ENCODE measurements at places on chromosomes 7 and 10.
A peak's percentile ranks its signal among the peaks of the same experiment; 100 is the strongest.

GRCh38 chr7:123666492-123666891 lies 10.8 kb downstream of the LMOD2 start:
- DNase-seq = no peak

DNA sequence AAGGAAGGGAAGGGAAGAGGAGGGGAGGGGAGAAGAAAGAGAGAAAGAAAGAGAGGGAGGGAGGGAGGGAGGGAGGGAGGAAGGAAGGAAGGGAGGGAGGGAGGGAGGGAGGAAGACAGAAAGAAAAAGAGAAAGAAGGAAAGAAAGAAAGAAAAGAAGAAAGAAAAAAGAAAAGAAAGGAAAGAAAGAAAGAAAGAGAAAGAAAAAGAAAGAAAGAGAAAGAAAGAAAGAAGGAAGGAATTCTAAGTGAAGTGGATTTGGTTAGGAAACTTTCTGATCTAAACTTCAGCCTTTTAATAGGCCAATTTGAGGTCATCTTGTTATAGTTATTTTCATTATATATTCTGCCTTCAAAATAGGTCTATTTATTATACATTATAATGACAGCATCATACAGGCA lies 4.3 kb downstream of the CAV2 start:
- no peak for DNase-seq

DNA sequence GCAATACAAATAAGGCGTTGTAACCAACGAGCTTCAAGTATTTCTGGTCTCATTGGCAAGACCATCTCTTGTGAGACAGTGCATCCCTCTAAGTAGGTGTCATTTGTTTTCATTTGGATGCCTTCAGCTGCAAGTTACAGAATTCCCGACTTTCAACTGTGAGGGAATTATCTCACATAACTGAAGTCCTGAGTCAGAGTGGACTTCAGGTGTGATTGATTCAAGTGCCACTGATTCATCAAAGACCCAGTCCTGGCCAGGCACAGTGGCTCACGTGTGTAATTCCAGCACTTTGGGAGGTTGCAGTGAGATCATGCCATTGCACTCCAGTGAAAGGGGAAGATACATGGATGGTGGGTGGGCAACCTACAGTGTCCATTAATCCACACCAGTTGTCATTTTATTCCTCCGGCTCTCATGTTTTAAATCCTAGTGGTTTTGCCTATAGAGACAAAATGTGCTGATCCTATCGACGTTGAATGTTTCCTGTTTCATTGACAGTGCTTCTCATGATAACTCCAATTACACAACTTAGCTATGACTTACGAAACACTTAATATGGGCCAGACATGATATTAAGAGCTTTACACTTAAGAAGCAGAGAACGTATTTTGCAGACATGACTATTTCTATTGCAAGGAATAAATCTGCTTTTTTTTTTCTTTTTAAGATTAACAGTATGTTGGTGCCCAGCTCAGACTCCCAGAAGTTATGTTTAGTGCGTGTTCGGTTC lies 268.0 kb downstream of the FRMD4A start:
- DNase-seq = no peak

GRCh38 chr10:94571528-94571927 lies 25.9 kb downstream of the HELLS start:
- DNase-seq = no peak

- DNase-seq = no peak
These were observed 7.2 kb upstream of the NRP1 start for GRCh38 chr10:33341637-33342036.

DNA sequence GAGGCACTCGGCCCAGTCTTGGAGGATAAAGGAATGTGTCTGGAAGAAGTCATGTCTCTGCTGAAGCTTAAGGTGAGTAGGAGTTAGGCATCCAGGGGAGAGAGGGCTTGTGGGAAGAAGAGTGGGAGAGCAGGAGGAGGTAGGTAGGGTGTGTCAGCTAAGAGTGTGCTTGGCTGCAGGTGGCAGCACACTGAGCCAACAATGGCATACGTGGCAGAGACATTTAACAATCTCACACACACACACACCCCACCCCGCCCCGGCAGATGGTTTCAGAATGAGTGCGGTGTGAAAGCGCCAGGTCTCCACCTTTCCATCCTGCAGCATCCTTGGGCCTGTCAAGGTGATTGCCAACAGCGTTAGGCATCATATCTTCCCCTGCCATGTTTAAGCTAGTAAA lies 11.2 kb upstream of the ARPC1A start:
- no peak for DNase-seq

GRCh38 chr7:136489808-136490207 lies 378.6 kb upstream of the CHRM2 start:
- no peak for DNase-seq

DNA sequence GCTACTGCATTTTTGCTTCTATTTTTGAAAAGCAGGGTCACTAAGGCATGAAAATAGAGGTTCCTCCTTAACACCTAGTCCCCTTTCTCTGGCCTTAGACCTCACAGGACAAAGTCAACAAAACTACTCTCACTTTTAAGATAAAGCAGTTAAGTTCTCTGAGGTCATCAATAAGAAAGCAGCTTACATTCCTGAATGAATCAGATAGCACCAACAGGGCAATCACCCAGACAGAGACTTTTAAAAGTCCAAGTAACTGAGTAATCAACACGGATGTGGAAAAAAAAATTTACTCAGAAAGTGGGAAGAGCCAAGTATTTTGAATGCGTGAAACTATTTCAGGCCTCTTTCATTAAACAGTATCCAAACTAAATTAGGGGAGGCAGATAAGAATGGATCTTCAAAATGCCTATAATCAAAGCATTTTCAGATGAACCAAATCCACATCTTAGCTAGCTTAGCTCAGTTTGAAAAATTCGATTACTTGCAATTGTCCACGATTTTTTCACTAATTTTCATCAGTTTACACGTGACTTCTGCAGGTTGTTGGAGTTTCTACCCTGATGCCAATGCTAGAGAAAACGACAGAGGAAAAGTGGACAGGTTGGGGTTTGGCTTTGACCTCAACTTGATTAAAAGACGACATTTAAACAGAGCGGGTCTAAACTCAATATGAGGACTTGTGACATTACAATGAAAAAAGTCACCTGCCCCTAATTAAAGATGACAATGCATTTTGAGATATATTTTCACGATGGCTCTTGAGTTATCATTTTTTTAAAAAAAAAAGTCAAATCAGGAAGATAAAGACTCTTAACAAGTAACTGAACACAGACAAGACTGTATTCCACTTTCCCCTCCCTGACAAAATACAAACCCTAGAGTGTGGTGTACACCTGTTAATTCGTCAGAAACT lies 1.6 kb downstream of the BEND7 start:
- no peak for DNase-seq

DNA sequence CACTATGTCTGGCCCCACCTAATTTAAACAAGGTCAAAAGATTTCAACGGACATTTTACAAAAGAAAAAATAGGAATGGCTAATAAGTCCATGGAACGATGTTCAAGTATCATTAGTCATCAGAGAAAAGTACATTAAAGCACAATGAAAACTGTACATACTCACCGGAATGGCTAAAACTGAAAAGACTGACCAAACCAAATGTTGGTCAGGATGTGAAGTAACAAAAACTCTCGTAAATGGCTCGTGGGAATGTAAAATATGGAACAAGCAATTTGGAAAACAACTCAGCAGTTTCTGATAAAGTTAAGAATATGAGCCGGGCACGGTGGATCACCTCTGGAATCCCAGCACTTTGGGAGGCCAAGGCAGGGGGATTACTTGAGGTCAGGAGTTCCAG lies 65.7 kb upstream of the PARD3 start:
- DNase-seq = no peak

DNA sequence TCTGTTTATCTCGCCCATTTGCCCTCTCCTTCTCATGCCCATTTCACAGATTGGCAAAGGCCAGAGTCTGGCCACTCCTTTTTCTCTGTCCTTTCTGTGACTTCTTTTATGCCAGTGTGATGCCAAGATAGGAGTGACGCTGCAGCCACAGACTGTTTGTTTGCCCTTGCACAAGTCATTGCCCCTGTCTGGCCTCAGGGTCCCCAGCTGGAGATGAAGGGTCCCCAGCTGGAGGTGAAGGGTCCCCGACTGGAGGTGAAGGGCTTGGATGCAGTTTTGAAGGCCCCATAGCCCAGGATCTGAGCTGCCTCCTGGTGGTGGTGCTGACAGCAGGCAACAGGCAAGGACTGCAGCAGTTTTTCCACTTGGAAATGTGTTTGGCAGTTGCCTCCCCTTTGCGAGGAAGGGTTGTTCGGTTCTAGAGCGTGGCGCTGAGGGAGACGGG lies 50.8 kb upstream of the SLC29A3 start:
- peak; percentile 48 for DNase-seq

GRCh38 chr10:64726466-64726865 lies 1205.3 kb downstream of the REEP3 start:
- no peak for DNase-seq

GRCh38 chr7:30894866-30895605 lies 16.6 kb upstream of the AQP1 start:
- peak; percentile 30 for DNase-seq

DNA sequence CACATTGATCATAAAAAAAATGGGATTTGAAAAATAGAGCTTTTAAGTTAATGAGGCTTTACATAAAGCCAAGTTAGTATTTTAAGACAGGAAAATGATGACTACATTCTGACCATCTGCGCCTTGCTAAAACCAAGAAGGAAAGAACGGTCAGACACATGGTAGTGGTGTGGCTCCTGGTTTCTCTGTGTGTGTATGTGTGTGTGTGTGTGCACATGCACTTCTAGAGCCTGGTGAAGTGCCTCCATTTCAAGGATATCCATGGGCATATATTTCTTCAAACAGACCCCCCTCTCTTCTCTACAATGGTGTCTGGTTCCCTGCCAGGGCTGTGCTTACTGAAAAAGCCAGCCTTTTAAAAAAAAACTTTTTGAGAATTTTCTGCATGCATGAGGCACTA lies 80.9 kb downstream of the FRMPD2 start:
- DNase-seq = no peak

- no peak for DNase-seq
These were observed 92.6 kb downstream of the MLLT10 start for GRCh38 chr10:21626457-21627161.

DNA sequence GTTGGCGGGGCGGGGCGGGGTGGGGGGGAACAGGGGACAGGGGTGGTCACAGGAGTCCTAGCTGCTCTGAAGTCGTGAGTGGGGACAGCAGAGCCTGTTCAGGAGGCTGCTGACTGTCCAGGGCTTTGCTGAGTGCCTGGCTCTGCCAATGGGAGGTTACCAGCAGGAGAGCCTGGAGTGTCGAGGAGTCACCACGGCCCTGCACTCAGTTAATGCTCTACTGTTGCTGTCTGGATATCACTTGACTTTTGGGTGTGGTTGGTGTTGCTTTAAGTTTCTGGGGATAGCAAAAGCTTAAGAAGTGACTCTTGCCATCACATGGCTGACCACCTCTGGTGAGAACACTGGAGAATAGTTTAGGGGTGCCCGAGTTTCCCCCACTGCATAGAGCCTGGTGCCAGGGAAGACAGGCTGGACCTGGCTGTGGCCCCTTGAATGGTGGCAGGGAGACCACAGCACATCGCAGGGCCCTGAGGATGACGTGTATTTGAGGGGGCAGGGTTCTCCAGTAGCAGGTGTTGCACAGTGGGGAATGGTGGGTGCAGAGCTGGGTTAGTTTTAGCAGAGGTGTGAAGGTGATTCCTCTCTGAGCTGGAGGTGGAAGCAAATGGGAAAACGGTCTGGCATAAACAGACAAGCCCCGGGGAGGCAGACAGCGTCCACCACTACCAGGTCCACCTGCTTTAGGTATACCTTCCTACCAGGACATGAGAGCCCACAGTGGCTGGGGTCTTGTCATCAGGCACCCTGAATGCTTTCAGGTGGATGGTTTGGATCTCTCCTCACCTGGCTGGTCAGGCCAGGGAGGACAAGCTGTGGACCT lies 54.2 kb upstream of the CAMK2B start:
- no peak for DNase-seq

GRCh38 chr7:32506266-32507054 lies 11.2 kb downstream of the AVL9 start:
- DNase-seq = no peak

GRCh38 chr7:137890449-137890921 lies 43.7 kb upstream of the DGKI start:
- DNase-seq = no peak

DNA sequence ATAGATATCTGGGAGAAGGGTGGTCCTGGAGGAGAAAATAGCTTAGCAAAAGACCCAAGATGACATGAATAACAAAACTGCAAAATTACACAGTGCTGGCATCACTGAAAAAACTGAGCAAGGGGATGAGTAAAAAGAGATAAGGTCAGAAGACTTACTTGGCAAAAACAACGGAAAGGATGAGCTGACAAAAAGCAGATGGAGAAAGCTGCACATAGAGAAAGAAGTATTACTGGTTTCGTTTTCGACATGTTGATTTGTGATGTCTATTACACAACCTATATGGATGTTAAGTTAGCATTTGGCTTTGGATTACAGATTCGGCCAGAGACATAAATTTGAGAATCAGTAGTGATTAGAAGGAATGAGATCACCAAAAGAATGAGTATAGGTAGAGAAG lies 132.1 kb downstream of the MACC1 start:
- no peak for DNase-seq

- DNase-seq = no peak
These were observed 101.6 kb upstream of the GJD4 start for GRCh38 chr10:35503578-35503977.

DNA sequence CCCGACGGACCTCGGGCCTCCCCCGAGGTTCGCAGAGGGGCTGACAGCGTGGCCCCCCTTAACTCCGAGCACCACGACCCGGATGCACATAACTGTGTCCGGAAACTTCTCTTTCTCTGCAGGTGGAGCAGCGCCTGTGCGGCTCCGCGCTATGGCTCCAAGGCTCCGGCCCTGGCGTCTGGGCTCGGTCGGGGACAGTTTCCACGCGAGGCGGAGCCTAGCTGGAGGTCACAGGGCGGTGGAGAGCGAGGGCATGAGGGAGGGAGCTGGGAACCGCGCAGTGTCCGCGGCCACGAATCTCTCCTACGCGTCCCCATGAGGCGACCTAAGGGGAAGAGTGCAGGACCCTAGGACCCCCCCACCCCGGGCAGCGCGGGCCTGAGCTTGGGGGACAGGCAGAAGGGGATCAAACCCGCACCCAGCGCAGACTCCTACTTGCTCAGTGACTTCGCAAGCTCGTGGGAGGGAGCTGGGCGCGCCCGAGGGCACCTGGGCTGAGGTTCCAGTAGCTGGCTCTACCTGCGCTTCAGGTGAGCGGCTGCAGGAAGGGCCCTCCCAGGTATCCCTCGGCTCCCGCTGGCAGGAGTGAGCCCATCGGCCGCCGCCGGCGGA lies 8.6 kb upstream of the MNX1 start:
- DNase-seq = no peak

GRCh38 chr10:70503776-70504175 lies 25.2 kb downstream of the PALD1 start:
- DNase-seq = no peak

DNA sequence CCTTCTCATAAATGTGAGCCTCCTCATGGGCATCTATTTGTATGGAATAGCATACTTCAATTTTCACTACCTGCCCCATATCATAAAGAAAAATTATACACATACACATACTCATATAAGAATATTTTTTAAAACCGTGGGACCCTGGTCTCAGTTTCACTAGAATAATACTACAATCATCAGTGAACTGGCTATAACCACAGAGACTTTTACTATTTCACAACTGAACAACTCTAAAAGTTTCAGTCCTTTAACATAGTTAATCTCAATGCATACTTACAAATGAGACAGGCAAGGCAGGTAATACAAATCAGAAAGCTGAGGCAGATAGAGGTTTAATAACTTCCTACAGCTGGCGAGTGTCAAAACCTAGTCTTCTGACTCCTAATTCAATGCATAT lies 83.1 kb downstream of the LRRN3 start:
- no peak for DNase-seq

- DNase-seq = no peak
These were observed 165.5 kb upstream of the SMIM30 start for GRCh38 chr7:113283861-113284260.

GRCh38 chr10:23514321-23514720 lies 75.4 kb downstream of the OTUD1 start:
- DNase-seq = no peak
